ENCODE measurements at places on chromosomes 6 and 20.
A peak's percentile ranks its signal among the peaks of the same experiment; 100 is the strongest.

- no peak for DNase-seq
These were observed 38.6 kb upstream of the FABP7 start for GRCh38 chr6:122740936-122741335.

DNA sequence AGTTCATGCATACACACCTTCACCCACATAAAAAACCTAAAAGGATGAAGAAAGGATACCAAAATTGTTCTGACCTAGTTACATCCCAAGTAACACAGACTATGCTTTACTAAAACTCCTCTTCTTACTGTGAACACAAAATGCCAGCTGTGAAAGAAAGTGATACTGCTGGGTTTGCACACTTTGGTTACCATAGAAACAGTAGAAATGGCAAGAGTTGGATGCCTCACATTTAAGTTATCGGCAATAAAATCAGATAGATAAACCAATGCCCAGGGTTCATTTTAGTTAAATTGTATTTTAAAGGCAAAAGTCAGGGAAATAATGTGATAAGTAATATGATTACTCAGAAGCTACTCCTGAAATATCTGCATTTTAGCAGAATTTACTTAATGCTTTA lies 161.9 kb downstream of the CDK19 start:
- DNase-seq = no peak

- peak; percentile 18 for DNase-seq
These were observed 5.9 kb upstream of the SERINC3 start for GRCh38 chr20:44527716-44528199.

DNA sequence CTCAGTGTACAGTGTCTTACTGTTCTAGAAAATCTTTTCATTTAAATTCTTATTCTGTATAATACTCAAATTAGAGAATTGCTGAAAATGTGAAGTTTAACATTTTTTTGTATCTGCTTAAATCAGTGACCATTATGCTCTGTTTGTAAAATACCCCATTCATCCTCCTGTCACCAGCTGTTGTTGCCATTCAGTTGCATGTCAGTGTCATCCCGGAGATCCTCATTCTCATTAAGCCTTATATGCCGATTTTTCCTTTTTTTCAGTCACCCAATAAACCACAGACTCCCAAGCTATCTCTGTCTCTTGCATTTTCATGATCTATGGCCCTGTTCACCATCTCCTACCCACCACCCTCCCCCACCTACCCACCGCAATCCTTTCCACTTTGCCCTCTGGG lies 20.4 kb downstream of the GTF2H5 start:
- no peak for DNase-seq

DNA sequence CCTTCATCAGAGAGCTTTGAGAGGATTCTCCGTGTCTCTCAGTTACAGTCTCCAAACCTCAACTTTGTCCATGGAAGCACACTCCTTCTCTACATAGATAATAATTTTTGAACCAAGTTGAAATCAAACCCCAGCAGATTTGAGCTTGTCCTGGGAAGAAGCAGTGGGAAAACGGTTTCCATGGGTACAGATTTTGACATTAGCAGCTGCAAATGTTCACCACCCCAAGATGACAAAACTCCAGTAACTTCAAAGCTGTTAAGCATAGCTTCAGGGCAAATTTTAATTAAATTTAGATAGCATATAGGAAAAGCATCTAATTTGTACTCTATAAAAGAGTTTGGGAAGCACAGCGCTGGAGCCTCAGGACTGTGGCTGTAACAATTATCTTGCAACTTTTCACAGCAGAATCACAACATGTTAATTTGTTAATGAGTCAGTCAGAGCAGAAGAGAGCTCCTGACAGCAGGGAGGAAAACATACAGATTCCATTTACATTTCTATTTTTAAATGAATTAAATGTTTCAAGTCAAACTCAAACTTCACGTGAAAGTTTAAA lies 240.7 kb downstream of the BMP7 start:
- no peak for DNase-seq

DNA sequence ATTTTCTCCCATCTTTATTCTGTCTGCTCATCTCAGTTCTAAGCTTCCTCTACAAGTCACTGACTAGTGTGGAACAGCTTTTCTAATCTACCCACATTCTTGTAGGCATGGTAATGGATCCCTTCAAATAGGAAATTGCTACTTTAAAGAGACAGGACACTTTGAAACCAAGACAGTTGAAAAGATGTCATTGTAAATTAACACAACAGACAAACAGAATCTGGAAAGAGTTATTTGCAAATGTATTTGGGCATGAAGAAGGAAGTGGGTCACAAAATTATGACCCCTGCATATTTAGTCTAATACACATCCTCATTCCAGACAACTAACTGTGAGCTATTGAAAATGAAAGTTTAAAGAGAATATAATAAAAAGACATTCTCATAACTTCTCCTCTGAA lies 298.2 kb upstream of the MARCKS start:
- DNase-seq = no peak

GRCh38 chr6:35142588-35143569 lies 1.7 kb upstream of the TCP11 start:
- DNase-seq = no peak

GRCh38 chr20:16368645-16369292 lies 204.5 kb downstream of the KIF16B start:
- no peak for DNase-seq

DNA sequence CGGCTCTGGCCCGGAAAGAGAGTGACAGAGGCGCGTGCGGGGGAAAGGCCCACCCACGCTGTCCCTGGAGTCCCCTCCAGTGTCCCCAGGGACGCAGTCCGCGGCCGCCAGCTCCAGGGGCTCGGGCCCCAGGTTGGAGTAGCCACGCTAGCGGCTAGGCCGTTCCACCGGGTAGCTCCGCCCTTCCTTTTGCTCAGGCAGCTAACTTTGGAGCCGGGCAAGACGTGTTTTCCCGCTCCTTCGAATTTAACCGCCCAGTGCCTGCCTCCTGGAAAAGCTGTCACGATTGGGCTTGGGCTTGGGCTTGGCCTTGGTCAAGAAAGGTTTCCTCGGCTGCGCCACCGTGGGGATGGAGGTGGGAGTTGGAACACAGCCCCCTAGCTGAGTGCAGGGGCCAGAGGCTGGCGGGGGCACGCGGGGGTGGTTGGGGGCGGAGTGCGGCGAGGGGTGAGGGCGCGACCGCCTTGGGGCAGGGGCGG lies 4.7 kb downstream of the LINC00237 start:
- peak; percentile 68 for DNase-seq

GRCh38 chr6:6614096-6614982 lies 25.8 kb downstream of the LY86 start:
- no peak for DNase-seq

GRCh38 chr20:51660672-51661608 lies 107.2 kb downstream of the ATP9A start:
- DNase-seq = no peak

GRCh38 chr6:150302520-150303176 lies 66.2 kb upstream of the IYD start:
- DNase-seq = no peak

DNA sequence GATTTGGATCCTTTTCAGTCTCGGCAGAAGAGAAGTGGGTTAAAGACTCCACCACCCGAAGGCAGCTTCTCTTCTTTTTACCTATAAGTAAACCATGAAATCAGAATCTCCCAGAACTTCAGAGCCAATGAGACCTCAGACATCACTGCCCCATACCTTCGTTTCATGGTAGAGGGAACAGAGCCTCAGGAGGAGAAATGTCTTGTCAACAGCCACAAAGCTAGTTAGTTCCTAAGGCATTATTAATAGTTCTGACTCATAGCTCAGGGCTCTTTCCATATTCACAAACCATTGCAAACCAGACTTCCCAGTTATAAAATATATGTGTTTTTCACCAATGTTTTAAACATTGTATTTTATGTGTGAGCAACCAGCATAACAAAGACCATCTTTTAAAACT lies 118.7 kb upstream of the RIPOR2 start:
- DNase-seq = no peak

DNA sequence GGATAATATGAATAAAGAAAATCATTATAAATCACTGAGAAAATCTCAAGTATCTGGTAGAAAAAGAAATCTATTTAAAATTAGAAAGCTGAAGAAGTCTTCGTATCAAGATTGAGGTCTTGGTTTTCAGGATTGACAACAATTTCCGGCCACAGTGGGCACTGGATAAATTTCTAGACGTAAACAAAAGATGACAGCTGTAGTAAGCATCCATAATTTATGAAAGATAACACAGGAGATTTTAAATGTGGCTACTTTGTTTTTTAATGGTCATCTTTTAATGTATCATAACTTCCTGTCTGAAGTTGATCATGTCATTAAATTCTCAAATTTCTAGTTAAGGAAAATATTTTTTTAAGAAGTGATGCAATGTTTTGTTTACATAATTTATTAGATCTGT lies 444.2 kb downstream of the HTR1B start:
- DNase-seq = no peak

- DNase-seq = no peak
These were observed 107.8 kb downstream of the FBXO5 start for GRCh38 chr6:152874846-152875568.

DNA sequence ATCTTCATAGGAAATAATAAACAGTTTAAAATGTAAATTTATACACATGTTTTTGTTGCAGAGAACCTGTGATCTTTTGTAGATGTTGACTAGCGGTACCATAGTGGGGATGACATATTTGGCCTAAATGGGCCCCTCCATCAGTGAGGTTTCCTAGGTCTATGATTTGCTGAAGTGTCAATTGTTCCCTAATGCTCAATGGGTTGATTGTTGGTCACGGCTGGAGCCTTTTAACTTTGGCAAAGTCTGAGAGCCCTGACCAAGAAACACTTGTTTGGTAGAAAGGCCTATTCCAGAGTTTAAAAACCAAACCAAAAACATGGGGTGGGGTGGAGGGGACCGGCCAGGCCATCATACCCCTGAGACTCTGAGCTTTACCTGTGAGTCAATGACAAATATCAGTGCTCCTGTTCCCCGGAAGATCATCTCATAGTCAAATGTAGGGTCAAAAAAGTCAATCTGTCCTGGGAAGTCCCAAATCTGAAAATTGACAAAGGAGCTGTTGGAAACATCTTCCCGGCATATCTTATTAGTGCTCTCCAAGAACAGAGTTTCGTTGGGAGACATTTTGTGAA lies 25.1 kb downstream of the RRAGD start:
- DNase-seq = no peak

GRCh38 chr20:41365777-41366545 lies 657 bp downstream of the EMILIN3 start:
- DNase-seq = no peak

GRCh38 chr6:26575494-26575939 lies 21.2 kb upstream of the ABT1 start:
- peak; percentile 53 for DNase-seq

DNA sequence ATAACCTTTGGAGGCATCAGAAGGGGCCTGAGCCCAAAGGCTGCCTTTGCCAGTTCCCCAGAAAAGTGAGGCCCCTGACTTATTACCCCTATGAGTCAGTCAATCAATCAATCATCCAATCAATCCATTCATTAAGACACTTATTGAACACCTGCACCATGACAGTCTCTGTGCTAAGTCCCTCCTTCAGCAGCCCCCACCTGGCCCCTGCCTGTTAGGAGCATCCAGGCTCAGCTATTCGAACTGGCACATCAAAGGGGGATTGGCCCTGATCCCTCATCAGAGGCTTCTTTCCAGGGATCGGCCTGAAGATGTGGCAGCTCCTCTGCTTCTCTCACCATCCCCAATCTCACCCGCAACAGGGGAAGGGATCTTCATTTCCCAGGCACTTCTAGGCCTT lies 27.7 kb upstream of the VEGFA start:
- no peak for DNase-seq

DNA sequence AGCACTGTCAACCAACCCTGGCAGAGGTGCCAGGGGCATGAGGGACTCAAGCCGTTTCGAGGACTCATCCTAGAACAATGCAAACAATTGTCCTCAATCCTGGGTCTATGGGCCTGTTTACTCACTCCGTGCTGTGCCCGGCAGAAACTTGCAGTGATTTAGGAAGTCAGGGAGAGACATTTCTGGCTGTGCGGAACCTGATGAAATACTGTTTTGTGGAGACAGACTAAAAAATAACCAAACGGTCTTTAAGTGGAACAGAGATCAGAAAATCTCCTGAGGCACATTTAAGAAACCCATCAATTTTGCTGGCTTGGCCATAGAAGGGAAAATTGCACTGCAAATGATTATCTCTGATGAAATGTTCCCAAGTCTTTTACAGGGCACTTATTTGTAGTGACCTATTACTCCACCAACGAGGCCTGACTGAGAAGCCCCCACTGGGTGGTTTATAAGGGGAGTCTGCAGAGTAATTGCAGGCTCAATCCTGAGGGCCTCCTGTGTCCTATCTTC lies 79.8 kb upstream of the KCNK16 start:
- no peak for DNase-seq
